HepG2 (cell line): ENCODE measurements at places on chromosomes 7 and 10.

- DNase-seq = no peak
Measured at GRCh38 chr10:49185213-49185612, 3.0 kb downstream of the TMEM273 start.

GRCh38 chr7:22611758-22612079 lies 111.7 kb upstream of the STEAP1B start:
- DNase-seq = no peak

GRCh38 chr7:47543714-47544113 lies 38.2 kb downstream of the TNS3 start:
- no peak for DNase-seq

GRCh38 chr7:140055833-140056232 lies 6.9 kb downstream of the PARP12 start:
- DNase-seq = no peak

GRCh38 chr7:50315739-50316671 lies 11.5 kb downstream of the IKZF1 start:
- DNase-seq = no peak

DNA sequence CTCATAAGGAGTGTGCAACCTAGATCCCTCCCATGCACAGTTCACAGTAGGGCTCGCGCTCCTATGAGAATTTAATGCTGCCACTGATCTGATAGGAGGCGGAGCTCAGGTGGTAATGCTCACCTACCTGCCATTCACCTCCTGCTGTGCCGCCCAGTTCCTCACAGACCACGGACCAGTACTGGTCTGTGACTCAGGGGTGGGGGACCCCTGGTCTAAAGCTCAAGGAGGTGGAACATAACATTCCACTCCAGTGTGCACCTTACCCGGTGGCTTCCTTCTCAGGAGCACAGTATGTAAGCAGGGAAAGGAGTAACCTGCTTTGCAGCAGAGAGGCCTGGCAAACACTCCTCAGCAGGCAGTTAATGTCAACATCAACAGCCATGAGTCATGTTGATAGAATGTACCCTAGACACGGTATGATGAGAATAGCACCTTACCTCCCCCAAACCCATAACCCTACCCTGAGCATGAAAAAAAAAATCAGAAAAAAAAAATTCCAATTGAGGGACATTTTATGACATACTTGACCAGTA lies 273.5 kb downstream of the FGFR2 start:
- DNase-seq = peak; percentile 10

DNA sequence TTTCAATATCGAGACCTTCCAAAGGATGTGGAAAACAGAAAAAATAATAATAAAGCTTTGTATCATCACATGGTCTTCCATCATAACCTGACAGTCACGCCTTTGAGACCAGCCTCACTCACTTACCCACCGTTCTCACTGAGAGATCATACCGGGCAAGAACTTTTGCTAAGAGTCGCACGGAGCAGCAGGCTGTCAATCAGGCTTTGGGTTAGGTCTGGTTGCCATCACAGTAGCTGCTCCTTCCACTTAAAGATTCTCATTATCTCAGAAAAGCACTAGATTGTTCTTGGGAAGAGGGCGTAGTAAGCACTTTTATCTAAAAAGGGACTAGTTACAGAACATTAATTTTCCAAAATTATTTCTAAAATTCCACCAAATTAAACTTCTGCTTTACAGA lies 2.0 kb downstream of the RELN start:
- peak; percentile 28 for DNase-seq

DNA sequence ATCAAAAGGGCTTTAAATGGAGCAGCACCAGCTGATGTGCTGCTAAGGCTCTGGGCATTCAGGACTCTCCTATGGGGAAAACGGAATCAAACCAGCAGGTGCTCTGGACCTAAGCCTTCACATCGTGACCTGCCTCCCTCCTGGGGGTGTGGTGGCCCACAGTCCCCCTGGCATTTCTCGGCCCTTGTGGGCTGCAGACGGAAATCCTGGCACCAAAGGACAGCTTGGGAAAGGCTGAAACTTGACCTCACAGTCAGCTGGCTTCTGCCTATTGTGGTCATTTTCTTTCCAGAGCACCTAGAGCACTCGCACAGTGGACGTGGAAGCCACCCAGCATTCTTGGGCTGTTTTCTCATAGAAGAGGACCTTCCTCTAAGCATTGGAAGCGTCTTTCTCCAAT lies 74.8 kb downstream of the TPST1 start:
- DNase-seq = no peak

GRCh38 chr7:39589323-39590111 lies 23.3 kb downstream of the YAE1 start:
- DNase-seq = no peak

DNA sequence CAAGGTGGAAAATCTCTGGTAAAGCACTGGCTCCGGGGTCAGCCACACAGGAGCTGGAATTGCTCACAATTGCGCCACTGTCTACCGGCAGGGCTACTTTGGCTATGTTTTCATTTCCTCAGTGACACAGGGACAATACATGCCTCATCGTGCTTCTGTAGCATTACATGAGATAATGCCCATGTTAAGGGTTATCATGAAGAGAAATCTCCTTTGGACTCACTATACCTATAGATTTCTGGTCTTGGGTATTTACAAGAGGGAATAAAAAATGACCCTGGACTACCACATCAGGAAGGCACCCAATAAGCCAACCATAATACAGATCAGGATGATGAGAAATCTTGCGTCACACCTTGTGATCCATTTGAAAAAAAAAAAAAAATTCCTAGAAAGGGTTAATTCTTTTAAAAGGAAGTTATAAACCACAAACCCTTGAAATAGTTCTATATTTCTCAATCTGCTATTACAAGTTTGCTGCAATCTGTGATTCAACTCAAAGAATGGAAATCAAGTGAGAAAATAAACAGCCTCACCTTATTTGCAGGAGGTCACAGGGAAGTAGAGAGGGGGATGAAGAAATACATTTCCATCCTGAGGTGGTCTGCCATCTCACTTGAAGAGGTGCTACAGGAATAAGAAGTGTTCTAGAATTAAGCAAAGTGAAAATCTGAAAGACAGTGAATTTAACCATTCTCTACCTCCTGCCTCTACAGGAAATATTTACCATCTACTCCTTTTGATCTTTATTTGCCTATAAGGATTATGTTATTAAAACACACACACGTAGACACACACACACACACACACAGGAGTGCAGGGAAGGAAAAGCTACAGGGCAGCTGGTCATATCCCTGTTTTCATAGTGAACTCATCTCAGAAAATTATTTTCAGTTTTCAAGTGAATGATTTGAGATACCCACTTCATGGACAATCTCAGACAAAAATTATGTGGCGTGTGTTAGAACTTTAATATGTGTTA lies 231.3 kb upstream of the CELF2 start:
- no peak for DNase-seq

DNA sequence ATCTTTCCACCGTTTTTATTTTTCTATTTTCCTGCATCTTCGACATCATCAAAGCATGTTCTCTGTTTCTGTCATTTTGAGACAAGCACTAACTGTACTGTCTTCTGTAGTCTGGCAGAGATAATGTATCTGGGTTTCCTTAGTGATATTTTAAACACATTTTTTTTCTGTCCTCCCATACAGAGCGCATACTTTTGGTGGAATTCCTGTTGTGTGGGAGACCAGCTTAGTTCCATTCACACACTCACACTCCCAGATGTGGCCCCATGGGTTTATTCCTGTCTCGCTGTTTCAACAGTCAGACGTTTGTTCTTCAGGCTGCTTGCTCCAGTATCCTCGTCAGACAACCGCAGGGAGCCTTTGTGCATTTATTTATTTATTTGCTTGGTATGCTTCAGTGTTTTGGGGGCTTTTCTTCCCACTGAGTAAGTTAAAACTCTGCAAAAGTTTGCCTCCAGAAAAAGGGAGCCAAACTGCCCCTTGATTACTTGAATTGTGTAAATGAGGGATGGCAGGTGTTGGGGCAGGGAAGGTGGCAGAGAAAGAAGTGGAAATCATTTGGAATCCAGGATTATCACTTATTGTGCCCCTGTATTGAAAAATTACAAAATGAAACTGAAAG lies 456.8 kb upstream of the KLF6 start:
- DNase-seq = no peak

GRCh38 chr10:25701652-25702051 lies 232.4 kb upstream of the MYO3A start:
- DNase-seq = no peak

GRCh38 chr7:131945313-131945911 lies 389.0 kb upstream of the PODXL start:
- peak; percentile 9 for DNase-seq

- DNase-seq = no peak
Measured at GRCh38 chr7:30910411-30911073, 1.1 kb upstream of the AQP1 start.

DNA sequence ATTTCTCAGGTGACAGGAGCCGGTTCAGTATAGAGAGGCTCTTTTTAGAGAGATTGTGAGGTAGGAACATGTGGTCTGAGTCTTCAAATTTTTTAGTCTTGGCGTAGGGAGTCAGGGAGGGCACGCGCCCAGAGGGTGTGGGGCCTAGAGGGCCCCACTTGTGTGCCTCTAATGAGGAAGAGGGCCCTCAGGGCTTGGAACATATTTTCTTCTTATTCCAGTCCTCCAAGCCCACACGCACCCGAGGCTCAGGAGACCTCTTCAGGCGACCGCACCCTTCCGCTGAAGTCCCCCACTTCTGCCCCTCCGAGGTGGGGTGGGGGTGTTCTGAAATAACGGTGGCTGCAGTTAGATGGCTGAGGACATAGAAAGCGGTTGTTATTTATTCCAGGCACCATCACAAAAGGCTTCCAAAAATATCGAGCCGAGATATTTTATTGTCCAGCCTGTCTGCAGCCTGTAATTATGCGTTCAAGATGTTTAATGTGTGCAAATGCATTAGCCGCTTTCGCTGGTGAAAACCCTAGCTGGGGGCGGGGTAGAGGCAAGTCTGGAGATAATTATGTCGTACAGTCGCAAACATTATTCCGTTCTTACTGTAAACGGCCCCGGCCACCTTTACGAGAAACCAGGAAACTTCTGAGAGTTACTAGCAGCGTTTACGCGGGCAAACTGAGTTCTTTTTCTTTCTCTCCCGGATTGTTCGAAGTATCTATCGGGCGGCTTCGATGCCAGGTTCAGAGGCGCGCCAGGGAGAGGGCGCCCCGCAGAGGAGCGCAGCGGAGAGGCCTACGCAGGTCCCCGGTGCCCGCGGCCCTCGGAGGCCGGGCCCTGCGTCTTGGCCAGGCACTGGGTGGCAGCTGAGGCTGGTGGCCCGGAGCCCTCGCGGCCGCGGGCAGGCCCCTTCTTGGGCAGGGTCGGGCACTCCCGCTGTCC lies 12.9 kb upstream of the HOXA13 start:
- DNase-seq = no peak

GRCh38 chr10:131964298-131964697 lies 17.4 kb downstream of the BNIP3 start:
- DNase-seq = no peak

DNA sequence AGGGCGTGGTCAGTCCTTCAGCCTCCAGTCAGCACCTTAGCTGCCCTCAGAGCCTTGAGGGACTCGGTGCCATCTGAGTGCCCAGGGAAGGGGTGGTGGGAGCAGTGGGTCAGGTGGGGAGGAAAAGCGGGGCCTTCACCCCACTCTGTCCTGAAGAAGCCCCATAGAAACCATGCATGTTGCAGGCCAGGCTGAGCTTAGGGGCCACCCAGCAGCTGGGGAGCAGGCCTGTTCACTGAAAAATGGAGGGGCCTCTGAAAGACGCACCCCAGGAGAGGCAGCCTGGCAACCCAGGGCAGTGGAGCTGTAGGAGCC lies 144.3 kb downstream of the GRID1 start:
- DNase-seq = no peak

DNA sequence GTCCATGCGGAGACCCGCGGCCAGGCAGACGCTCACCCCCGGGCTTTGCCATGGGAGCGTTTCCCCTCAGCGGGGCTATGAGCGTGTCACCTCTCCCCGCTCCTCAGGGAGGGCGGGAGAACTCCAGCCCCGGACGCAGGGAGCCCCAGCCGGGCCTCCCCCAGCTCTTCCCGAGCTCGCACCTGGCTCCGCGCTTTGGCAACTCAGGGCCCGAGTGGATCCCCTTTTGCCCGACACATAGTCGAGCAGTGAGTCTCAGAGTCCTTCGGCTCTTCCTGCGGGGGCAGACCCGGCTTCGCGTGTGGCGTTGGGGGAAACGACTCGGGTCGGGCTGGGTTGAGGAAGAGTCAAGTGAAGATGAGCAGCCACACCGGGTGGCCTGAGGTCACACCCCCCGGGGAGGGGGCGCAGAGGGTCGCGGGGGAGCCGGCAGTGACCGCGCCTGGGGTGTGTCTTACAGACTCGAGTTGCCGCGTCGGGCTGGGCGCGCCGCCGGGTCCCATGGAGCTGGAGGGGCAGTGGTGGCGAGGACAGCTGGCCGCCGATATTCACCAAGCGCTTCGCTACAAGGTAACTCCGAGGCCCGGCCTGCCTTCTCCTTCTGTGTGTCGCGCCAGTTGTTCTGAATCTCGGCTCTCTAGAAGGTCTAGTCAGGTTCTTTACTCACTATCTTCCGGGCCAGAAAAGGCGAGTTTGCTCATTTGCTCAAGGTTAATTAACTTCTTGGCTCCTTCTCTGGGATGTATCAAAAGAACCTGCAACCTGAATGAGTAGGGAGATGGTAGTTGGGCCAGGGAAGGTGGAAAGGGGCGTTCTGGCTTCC lies 721 bp downstream of the CCNJ start:
- DNase-seq = peak; percentile 24

DNA sequence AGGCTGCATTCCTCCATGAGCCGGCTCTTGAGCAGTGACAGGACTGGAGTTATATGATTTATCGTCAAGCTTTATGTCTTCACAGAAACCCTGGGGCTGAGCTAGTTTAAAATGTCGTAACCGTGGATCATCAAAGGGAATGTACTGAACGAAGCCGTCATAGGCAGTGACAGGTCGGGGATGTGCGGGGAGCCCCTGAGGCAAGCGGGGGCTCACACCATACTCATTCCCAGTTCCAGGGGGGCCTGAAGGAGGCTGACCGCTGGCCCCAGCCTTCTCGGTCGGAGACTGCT lies 30.7 kb downstream of the JCAD start:
- no peak for DNase-seq

- DNase-seq = no peak
Measured at GRCh38 chr10:2882628-2883027, 184.7 kb upstream of the PFKP start.

DNA sequence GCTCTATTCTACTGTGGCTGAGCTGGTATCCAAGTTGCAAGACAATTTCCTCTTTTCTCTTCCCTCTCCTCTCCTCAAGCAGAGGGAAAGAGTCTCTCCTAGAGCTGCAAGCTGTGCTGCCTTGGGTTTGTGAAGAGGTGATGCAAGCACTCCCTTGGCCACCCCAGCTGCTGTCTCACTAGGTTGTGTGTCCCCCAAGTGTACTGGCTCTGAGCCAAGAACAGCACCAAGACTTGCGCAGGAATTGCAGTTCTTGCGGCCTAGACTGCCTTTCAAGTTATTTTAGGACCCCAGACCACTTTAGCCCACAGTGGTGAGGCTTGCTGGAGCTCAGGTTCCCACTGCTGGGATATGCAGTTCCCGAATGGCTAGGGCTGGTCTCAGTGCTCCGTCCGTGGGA lies 411.6 kb downstream of the DPP6 start:
- DNase-seq = no peak
